KBM-7 (cell line): ENCODE measurements at places on chromosomes 12 and 14.

GRCh38 chr14:64953661-64954060 is 11.1 kb upstream of the GPX2 start:
- DNase-seq = no peak

DNA sequence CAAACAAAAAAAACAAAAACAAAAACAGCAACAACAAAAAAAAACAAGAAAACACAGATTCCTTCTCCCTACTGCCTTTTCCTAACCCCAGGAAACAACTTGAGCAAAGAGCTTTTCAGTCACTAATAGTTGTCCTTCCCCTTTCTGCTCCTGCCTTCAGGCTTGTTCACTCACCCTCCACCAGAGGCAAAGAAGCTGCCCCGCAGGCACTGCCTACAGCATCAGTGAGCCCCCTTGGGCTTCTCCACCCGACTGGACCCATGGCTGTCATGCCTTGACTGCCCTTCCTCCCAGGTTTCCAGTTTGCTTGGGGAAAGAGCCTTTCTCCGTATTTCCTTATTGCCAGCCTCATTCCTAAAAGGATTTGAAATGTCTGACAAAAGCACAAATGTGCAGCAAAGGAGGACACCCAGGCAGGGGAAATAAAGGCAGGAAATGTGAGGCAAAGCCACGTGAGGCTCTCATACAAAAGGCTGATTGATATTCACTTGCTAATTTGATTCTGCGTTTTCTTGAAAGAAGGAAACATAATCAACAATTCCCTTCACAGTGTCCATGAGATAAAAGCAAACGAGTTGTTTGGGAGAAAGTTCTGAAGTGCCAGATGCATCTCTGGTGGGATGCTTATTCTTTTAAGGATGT is 85.7 kb downstream of the GPATCH2L start:
- no peak for DNase-seq

DNA sequence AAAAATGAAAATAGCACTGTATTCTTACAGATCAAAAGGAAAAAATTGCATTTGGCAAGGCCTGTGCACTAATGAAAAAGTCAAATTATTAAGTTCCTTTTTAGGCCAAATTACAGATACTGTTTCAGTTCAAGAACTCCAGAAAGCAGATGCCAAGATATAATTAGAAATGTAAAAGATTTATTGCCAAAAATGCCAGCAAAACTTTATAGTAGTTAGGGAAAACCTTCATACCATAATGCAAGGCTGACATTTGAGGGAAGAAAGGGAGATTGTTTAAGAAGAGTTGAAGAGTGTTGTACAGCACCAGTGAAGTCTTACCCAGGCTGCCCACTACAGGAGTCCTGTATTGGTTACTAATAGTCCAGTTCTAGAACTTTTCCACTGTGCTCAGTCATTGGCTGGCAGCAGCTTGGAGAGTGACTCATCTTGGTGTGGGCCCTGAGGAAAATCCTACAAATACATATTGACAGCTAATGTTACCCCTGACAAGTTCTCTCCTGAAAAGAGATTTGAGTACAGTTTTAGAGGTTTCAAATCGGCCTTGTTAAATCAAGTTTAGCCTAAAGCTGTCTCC is 600.4 kb downstream of the C12orf50 start:
- no peak for DNase-seq

DNA sequence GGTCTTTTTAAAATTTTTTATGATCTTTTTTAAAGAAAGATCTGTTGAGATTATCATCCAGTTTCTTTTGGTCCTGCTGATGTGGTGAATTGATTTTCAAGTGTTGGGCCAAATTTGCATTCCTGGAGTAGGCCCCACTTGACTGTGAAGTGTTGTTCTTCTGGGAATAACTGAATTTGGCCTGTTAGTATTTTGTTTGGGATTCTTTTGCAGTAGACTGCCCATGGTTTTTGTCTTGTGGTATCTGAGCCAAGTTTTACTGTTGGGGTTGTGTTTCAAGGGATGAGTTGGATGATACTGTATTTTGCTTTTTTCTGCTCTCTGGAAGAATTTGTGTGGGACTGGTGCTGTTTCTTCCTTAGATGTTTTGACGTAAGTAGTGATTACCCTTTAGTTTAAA is 4.0 kb upstream of the SYCP3 start:
- no peak for DNase-seq

DNA sequence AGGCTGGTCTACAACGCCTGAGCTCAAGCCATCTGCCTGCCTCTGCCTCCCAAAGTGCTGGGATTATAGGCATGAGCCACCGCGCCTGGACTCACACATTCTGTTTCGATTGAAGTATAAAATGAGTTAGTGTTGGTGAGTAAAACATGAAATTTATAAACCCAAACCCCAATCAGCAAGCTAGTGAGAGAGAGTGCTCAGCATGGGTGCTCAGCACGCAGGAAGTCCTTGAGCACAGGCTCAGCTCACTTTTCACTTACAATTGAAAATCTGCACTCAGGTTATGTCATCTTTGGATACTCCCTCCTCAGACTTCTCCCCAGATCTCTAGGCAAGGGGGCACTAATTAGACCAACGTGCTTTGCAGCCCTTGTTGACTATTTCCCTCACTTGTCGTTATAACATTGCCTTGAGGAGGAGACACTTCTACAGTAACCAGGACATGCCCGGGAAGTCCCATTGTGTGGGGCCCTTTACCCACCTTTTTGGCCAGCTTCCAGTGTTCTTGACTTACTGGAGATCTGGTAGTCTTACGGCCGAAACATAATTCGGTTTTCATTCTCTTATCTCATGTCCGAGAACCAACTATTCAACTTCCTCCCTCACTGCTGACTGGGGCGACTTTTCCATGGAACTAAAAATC is 68.5 kb upstream of the AMN1 start:
- no peak for DNase-seq

GRCh38 chr14:60861545-60862140 is 119.2 kb downstream of the TRMT5 start:
- no peak for DNase-seq

GRCh38 chr12:117098024-117098360 is 1.2 kb downstream of the TESC start:
- DNase-seq = no peak

DNA sequence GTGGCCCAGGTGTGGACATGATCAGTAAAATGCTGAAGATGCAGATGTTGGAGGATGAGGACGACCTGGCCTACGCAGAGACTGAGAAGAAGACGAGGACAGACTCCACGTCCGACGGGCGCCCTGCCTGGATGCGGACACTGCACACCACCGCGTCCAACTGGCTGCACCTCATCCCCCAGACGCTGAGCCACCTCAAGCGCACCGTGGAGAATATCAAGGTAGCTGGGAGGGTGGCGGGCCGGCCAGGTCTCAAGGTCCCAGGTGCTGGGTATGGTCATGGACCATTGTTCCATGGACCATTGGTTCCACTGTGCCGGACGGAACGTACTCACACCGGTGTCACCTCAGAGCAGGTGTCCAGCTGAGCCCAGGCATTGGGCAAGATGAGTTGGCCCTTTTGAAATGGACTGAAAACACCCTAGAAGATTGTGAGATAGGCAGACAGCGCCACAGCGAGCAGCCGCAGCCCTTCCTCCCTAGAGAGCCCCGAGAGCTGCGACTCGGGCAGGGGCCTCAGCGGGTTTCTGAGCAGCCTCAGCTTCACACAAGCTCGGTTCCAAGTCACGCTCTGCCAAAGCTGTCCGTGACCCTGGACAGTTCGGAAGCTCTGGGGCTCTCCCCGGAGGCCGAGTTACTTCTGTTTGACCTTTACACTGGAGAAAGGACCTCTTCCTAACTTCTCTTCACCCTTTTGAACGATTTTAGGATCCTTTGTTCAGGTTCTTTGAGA is 38.9 kb downstream of the HSP90AA1 start:
- DNase-seq = no peak

GRCh38 chr12:109753959-109754358 is 40.3 kb downstream of the FAM222A start:
- DNase-seq = no peak

- DNase-seq = no peak
These were observed 37.3 kb upstream of the ZDHHC17 start for GRCh38 chr12:76726626-76727025.

DNA sequence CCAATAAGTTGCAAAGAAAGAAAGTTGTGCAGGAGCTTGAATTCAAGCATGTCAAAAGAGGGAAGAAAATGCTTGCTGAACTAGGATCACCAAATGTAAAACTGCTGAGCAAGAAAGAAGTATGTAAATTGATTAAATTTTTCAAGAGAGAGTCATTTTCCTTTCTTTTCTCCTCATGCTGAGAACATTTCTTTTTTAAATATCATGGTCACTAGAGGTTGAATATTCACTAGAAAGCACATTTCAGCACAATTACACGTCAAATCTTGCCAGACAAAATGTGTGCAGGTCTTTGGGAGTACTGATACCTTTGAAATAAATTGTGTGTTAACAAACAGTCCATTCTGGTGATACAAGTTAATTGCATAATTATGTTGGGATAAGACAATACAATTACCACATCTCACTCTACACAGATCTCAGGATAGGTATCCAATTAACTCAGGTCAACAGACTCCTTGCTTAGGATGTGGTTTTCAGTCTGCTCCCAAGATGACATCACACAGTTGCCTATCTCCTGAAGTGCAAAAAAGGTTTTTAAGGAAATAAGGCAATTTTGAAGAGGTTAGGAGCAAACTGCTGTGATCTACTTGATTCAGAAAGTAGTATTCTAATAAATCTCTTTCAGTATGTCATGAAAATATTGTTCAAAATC is 862.2 kb downstream of the RPS29 start:
- no peak for DNase-seq

DNA sequence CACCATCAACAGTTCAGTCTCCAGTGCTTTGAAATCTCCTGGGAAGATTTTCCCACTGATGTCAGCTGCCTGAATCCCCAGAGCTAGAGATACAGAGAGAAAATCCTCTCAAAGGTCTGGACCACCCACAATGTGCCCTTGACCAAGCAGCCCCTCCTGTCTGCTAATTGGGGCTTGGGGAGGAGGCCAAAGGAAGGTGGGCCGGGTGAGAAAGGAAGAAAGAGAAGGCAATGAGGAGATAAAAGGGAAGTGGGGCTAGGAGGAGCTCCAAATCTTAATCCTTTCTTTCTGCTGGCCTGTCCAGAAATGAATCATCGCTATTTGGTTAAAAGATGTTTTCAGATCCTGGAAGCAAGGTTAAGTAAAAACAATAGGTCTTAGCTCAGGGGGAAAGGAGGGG is 322.9 kb downstream of the BCL11B start:
- DNase-seq = no peak

- DNase-seq = peak; percentile 31
These were observed 35.3 kb downstream of the MSRB3 start for GRCh38 chr12:65313719-65314317.

- no peak for DNase-seq
These were observed 16.3 kb upstream of the FLVCR2 start for GRCh38 chr14:75562089-75562488.

GRCh38 chr14:82070040-82070439 is 536.4 kb upstream of the SEL1L start:
- DNase-seq = no peak

DNA sequence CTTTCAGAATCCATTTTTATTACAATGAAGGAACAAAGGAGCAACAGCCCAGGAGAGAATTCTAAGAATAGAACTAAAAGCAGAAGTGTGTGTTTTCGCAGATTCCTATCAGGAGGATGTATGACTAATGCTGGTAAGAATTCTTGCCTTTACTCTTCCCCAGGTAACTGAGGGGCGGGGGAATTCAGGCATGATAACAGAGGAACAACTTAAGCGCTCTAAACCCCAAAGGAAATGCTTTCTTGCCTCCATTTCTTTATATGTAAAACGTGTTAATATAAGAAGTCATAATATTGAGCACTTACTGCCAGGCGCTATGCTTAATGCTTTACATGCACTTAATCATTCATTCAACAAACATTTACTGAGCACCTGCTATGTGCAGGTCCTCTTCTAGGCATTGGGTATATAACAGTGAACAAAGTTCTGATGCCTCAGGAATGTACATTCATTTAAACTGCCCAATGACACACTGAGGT is 4.5 kb downstream of the HCAR1 start:
- DNase-seq = peak; percentile 89

DNA sequence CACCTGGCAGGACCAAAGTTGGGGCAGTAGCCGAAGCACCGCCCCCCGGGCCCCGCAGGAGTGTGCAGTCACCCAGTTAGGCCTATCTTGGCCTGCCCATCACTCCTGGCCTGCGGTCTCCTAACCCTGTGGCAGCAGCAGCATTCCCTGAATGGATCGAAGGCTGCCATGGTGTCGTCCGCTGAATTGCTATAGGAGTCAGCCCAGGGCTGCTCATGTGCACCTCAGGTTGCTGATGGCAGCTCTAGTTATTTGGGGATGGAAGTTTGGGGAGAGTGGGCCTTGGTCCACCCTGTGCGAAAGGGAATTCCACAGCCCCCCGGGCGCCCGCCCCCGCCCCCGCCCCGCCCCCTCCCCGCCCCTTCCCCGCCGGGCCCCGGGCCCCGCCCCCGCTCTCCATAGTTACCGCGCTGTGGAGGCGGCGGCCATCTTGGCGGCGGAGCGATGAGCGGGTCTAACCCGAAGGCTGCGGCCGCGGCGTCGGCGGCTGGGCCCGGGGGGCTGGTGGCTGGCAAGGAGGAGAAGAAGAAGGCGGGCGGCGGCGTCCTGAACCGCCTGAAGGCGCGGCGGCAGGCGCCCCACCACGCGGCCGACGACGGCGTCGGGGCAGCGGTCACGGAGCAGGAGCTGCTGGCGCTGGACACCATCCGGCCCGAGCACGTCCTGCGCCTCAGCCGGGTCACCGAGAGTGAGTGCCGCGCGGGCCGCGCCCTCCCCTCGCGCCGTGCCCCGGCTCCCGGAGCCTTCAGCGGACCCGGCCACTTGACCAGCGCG is at the start of gene UNC119B:
UNC119B (plus strand) TSS at position 428 of the 774 bp plus-strand sequence; CDS start at position 445, 17 bp downstream.
- DNase-seq = peak; percentile 47

DNA sequence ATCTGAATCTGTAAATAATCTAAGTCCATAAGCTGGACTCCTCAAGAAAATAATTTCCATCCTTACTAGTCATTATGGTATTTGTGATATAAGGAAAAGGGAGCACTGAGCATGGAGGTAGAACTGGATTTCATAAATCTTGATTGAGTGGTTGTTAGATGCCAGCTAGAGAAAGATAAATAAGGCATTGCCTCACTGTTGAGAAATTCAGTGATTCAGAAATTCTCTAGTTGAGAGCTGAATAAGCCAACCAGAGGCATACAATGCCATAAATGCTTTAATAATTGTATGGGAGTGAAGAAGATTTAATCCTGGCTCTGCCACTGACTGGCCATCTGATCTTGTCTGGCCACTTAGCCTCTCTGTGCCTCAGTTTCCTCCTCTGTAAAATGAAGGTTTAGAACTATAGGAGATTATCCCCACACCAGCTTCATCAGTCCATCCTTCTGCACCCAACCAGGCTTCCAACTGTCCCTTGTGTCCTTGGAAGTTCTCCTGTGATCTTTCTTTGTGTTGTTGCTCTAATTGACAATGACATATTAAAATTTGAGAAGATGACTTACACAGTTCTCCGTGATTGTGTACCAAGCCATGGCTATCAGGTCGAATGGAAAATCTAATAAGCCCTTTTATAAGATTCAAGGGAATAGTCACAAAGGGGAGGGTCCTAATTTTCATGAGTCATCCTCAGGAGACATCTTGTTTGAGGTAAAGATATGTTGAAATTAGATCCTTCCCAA is 394.3 kb downstream of the EGLN3 start:
- no peak for DNase-seq

- DNase-seq = no peak
These were observed 18.1 kb upstream of the KSR2 start for GRCh38 chr12:117986705-117987469.

GRCh38 chr12:21906919-21907493 is 34.2 kb downstream of the ABCC9 start:
- DNase-seq = no peak
